GM04504 (cell line): ENCODE measurements at places on chromosomes 3 and 15.
A peak's percentile ranks its signal among the peaks of the same experiment; 100 is the strongest.

DNA sequence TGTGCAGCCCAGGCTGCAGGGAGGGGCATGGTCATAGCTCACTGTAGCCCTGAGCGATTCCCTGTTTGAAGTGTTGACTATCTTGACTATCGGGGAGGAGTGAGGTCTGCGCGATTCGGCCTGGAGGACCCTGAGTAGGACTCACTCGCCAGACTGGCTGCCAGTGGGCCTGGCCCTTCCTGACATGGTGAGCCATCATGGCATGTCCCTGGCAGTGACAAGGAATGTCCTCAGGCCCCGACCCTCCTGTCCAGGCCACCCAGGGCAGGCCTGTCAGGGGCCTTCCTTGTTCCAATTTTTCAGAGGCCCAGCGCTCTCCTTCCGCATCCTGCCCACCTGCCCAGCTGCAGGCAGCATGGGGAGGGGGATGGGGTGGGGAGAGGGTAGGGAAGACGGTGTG, 5.2 kb upstream of the OCA2 start:
- DNase-seq, result no peak

GRCh38 chr3:188673646-188674186, 498.1 kb upstream of the TPRG1 start:
- DNase-seq, result peak; percentile 79

DNA sequence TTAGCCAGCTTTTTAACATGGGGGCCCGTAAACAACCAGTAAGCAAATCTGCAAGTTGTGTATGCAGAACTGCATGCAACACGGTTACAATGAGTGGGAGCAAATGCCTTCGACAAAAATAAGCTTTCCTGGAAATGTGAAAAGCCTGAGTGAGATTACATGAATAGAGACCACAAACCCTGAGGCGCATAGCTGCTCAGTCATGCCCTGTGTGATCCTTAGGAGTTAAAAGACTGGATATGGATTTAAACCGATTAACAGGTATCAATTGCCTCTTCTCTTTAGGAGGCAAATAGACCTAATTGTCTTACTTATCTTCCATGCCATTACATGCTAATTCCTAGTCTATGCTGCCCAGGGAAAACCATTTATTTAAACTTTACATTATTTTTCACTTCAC, 810.3 kb downstream of the ROBO1 start:
- DNase-seq, result no peak

DNA sequence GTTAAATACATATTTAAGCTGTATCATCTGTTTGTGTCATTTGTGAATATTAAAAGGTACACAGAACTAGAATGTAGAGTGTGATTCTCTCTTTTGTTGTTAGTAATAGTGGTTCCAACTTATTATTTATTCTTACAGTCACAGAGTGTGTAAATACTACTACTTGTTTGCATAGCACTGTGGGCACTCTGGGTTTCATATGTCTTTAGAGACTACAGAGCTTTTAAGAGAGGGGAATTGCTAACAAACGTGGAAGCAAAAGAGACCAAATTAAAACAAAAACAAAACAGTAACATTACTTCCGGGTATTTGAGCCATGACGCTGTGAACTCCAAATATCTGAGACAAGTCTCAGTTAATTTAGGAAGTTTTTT, 828.0 kb upstream of the DPPA4 start:
- no peak for DNase-seq

DNA sequence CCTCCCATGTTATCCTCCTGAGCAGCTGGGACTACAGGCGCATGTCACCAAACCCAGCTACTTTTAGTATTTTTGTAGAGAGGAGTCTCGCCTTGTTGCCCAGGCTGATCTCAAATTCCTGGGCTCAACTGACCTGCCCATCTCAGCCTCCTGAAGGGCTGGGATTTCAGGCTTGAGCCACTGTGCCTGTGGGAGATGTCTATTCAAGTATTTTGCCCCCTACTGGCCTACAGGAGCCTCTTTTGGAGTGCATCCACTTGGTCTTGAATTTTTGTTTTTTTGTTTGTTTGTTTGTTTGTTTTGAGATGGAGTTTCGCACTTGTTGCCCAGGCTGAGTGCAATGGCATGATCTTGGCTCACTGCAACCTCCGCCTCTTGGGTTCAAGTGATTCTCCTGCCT, 3.2 kb upstream of the DHX30 start:
- DNase-seq, result no peak

DNA sequence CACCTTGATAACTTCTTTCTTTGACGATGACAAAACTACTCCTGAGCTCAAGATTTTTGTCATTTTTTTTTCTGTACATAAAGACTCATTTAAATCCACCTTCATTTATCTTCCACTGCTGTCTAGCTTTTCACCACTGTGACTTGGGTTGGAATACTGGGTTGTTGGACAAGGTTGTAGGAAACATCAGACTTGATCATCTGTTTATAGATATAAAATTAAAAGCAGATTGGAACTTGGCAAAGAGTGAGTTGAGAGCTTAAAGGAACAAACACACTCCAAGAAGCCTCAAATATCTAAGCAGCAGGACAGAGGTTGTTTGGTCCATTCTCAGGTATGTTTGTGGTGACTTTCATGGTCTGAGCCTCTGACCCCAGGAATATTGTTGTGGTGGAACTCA, 141.7 kb upstream of the NDN start:
- no peak for DNase-seq

DNA sequence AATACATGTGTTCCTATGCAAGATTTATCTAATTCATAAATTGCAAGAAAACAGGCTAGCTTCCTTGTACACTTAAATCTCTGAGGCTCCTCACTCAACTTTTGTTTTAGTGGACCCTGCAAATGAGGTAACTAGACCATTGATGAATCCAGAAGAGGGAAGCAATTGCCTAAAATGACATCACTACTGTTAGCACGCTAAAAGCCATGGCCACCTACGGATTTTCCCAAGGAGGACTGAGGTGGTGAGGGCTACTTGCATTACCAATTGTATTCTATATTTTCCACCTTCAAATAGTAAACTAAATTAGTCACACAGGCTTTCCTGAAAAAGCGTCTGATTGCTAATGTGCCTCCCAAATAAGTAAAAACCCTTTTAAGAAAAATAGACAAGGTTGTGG, 140.7 kb downstream of the GADL1 start:
- DNase-seq, result no peak

- no peak for DNase-seq
These were observed 23.4 kb upstream of the TNK2 start for GRCh38 chr3:195931582-195932273.

DNA sequence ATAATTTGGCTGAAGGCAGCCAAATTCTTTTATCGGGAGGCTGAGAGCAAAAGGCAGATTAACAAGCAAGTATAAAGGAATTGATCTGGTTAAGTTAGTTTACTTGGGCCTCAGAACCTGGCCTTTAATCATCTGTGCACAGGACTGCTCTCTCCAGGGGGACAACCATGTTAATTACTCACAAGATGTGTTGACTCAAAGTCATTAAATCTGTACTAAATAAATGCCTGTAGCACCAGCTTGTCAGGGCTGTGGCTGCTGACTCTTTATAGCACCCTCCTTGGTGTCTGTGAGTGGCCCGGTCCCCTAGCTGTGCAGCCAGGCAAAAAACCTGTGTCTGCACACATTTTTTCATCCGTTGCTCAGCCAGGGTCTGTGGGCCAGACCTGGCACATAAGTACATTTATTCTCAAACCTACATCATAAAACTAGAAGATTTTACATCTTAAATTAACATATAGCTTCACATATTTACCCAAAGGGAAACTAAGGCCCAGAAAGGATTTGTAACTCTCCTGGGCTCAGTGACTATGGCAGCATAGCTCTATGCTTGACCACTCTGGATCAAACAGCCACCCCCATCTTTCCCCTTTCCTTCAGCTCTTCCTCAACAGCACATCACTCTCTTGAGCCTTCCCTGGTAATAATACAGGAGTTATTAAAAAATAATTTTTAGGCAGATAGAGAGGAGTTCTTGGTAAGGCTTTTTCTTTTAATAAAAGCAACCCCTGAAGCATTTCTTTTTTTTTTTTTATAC, 51.4 kb downstream of the NCEH1 start:
- DNase-seq, result peak; percentile 24

GRCh38 chr3:51375136-51375535, 10.0 kb upstream of the MANF start:
- no peak for DNase-seq

DNA sequence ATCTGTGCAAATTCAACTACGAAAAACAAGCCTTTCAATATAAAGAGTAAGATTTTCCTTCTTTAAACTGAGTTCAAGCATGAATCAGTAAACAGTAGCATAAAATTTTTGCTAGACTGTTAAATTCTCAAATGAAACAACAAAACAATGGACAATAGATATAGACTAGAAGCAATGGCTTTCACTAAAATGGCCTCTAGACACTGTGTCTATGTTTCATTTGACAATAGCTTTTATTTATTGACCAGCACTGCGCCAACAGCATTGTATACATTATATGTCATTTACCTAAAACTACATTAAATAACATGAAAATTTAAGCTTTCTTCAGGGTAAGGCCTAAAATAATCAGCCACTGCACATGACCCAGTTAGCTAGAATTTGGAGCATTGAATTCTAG, 148.5 kb downstream of the DUT start:
- no peak for DNase-seq

DNA sequence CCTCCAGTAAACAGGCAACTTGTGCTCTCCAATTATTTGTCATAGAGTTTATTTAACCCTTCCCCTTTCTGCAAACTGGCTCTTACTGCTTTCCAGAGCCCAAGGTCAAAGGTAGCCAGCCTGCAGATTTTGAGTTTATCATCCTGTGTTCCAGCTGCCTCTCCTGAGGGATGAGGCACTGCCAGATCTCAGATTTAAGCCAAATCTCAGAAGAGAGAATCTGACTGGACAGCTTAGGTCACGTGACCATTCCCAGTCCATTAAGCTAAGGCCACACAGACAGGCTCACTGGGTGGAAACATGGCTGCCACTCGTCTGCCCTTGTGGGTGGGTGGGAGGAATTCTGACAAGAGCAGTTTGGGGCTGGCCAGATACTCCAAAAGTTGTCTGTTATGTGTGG, 8.6 kb upstream of the SIAH2 start:
- no peak for DNase-seq

DNA sequence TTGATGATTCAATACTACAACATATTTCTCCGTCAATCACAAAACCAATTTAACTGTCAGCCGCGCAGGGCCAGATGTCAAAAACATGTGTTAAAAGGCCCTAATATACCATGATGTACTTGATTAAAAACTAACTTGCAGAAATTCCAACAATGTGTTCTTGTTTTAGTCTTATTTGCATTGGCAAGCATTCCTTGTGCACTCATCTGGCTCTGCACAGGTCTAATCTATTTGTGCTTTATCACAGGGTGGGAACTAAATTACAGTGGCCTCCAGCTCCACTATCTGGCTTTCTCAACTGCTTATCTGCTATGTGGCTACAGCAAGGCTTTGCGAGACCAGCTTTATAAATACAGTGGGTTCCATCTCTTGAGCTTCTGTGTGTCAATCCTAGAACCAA, 455.5 kb downstream of the ERC2 start:
- no peak for DNase-seq

- no peak for DNase-seq
These were observed 289.5 kb downstream of the GABRG3 start for GRCh38 chr15:27260523-27260922.

DNA sequence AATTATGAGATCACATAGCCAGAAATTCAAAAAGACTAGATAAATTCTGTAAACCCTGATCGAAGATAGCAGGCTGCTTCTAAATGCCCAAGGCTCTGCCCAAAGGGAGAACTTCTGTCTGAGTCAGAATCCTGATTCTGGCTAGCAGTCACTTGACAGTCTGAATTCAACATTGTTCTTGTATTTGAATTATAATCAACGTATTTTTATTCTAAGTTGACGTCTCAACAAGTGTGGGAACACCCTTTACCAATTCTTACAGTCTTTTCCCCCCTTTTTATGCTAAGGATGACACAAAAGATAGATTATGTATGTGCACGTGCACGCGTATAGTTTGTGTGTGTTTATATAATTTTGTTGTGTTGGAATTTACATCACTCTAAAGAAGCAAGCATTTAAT, 552.8 kb downstream of the NAALADL2 start:
- DNase-seq, result no peak

- no peak for DNase-seq
These were observed 818.8 kb upstream of the LMCD1 start for GRCh38 chr3:7682822-7683229.

GRCh38 chr3:148940983-148941382, 50.4 kb upstream of the GYG1 start:
- DNase-seq, result no peak

GRCh38 chr3:69865925-69866679, 126.8 kb downstream of the MITF start:
- DNase-seq, result no peak

DNA sequence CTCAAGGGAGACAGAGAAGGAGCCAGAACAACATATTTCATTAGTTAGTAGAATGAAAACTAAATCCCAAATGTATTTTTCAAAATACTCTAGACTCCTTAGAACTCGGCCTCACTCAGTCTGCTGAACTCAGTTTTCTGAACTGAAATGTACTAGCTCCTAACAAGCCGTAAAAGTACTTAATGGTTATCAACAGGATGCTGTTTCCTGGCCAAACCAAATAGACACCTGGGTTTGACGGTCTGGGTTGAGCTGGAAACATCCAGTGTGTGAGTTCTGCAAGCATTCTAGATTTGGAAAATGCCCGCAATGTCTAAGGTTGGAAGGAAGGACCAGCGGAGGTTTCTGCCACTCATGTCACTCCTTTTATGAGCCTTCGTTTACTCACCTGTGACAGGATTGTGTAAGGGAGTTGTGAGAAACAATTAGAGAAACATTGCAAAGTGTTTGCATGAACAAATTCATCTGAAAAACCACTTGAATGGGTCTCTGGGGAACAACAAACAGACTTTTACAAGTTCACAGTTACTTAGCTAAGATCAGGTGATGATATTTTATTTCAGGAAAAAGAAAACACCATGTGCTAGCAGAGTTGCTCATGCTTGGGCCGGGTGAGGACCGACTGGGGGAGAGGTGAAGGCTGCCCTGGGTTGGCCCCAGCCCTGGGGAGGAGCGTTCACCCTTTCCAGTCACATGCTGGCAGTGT, 151.0 kb downstream of the ALDH1A2 start:
- no peak for DNase-seq

DNA sequence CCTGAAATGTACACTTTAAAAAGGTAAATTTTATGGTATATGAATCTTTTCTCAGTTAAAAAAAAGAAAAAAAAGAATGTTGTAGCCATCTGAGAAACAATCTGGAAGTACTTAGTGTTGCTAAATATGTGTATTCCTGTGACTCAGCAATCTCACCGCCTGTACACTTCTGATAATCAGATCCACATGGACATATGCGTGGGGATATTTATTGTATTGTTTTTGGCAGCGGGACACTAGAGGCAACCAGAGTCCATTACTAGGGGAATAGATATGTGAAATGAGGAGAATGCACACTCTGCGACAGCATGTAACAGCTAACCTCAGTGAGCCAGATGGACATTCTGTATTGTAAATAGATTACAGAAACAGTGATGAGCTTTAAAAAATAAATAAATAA, 65.4 kb downstream of the AQP9 start:
- DNase-seq, result peak; percentile 97

GRCh38 chr3:182729903-182730674, 63.2 kb upstream of the ATP11B start:
- DNase-seq, result no peak

- no peak for DNase-seq
These were observed 176.2 kb downstream of the AKAP13 start for GRCh38 chr15:85556618-85556895.
